ENCODE measurements at places on chromosomes 4 and X.

GRCh38 chrX:130861462-130861861 is 41.5 kb downstream of the ENOX2 start:
- no peak for DNase-seq

DNA sequence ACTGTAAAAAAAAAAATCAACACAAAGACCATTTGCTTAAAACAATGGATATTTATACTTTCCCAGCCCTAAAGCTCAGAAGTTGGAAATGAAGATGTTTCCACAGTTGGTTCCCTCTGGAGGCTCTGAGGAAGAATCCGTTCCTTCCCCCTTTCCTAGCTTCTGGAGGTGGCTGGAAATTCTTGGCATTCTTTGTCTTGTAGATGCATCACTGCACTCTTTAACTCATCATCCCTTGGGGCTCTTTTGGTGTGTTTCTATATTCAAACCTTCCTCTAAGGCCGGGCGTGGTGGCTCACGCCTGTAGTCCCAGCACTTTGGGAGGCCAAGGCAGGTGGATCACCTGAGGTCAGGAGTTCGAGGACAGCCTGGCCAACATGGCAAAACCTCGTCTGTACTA is 78.7 kb downstream of the VCX3A start:
- no peak for DNase-seq

DNA sequence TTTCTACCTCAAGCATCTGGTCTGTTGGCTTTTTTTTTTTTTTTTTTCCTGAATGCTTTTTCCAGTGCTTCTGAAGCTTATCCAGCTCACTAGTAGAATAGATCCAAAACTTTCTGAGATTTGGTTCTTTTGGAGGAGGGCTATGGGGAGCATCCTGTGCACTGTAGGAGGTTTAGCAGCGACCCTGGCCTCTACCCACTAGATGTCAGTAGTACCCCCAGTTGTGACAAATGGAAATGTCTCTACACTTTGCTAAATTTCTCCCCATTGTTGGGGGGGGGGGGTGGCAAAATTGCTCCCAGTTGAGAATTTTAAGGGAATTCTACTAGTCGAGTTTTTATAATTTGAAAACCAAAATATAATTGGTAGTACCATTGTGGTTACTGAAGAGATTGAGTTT is 23.0 kb upstream of the PPA2 start:
- no peak for DNase-seq

DNA sequence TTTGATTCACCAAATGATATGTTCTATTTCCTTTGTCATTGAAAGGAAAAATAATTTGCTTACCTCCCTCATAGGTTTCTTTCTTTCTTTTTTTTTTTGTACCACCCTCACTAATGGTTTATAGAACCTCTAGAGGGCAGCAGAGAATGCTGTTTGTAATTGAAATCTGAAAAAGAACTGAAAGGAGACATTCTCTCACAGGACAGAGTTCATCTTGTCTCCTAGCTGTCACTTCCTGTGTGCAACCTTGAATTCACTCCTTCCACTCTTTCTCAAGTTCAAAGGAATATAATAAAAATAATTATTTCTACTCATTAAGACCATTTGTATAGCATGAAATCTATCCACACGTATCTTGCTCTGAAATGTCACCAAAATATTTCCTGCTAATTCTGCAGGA is 51.0 kb downstream of the GUCY1B1 start:
- DNase-seq, result no peak

DNA sequence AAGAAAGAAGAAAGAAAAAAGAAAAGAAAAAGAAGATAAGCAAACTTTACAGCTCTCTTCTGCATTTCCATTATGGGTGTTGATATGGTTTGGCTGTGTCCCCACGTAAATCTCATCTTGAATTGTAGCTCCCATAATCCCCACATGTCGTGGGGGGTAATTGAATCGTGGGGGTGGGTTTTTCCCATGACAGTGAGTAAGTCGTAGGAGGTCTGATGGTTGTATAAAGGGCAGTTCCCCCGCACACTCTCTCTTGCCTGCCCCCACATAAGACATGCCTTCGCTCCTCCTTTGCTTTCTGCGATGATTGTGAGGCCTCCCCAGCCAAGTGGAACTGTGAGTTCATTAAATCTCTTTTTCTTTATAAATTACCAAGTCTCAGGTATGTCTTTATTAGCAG is 7.3 kb upstream of the RAB9A start:
- DNase-seq, result no peak

GRCh38 chr4:47749858-47750257 is 88.0 kb downstream of the CORIN start:
- DNase-seq, result no peak

DNA sequence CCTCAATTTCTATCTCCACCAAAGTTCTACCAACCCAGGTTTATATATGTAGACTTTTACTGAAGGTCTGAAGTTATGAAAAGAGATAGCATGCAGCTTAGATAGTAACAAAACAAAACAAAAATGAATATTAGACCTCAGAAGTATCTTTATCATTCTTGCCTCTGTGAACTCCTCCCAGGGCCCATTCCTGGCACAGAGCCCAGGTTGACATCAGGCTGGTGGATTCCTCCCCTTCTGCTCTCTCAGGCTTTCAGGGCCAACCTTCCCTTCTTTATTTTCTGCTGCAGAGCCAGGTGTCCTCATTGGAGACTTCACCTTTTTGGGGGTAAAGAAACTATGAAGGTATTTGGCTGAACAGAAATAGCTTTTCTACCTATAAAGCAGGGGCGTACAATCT is 112.8 kb upstream of the PITX2 start:
- DNase-seq, result no peak

DNA sequence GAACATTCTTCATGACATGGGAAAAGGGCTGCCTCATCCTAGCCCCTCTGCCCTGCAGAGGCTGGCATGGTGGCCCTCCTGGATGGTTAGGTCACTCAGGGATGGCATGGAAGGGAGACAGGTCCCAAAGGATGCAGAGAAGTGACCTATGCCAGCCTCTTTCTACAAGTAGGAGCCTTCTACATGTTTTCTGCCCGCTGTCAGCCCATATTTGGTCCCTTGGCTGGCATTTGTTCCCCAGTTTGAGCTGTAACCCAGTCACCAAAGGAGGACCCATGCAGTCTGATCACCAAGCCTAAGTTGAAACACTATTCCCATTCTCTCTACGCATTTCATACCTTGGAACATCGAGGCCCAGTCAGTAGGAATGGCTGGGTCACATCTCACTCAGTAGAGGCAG is 95.4 kb downstream of the PJA1 start:
- no peak for DNase-seq

- no peak for DNase-seq
Measured at GRCh38 chr4:171583790-171584189, 229.4 kb upstream of the GALNTL6 start.

DNA sequence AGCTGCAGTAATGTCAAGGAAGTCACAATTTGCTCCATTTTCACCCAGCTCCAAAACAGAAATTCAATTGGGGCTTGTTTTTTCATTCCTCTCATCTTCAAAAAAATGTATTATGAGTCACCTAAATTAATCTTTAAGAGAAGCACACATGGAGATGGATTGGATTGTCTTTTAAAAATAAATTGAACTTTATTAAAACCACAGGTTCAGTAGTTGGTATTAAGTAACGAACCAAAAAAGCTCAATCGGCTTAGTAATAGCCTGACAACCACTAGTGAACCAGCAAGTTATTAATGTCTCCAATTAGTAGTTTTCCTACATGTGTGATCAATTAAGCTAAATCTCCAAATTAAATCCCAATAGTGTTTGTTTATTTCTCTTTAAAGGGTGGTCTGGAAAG is 283.5 kb upstream of the GIMD1 start:
- DNase-seq, result no peak

- no peak for DNase-seq
Measured at GRCh38 chrX:129239371-129239770, 283.9 kb downstream of the SMARCA1 start.

- DNase-seq, result no peak
Measured at GRCh38 chrX:53452812-53453211, 18.6 kb upstream of the HSD17B10 start.

DNA sequence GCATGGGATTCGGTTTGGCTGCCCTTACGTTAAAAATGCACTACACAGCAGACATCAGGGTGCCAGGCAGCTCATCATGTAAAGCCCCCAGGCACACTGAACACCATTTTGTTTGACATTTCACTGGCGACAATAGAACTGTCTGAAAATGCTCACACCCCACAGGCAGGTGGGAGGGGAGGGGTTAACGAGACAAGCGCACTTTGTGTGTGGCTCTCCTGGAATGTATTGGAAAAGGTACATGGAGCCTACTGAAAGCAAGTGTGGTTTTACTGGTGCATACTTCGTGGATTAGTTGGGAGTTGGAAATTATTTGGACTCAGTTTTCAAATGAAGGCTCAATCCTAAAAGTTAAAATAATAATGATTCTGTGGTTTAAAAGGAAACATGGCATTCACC is 31.6 kb upstream of the PPARGC1A start:
- DNase-seq, result no peak

All from head of caudate nucleus (tissue), 42 donors.